RWPE2 (cell line): ENCODE measurements at places on chromosomes 7 and 10.
A peak's percentile ranks its signal among the peaks of the same experiment; 100 is the strongest.

DNA sequence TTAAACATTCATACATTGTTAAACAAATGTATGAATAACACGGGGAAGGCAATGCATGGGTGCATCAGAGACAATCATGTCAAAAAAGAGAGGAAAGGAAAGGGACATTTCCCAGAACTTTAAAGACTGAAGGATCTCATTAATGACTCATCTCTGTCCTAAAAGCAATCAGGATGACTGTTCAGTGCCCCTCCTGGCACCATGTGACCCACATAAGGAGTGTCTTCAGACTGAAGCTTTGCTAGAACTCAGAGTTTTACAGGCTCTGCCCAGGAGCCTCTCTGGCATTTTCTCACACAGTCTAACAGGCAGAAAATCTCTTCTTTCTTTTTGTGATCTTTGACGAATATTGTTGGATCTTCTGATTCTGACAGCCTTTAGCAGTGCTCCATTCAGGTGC, 315.3 kb downstream of the OTUD1 start:
- DNase-seq: no peak

DNA sequence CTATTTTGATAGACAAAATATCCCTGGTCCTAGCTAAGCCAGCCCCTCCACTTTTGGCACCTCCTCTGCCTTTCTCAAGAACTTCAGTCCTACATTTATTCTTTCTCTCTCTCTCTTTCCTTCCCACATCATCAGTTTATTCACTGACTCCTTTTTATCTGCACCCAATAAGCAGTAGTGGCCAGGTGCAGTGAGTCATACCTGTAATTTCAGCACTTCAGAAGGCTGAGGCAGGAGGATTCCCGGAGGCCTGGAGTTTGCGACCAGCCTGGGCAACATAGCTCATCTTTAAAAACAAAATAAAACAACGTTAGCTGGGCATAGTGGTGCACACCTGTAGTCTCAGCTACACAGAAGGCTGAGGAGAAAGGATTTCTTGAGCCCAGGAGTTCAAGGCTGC, 19.4 kb upstream of the NRP1 start:
- DNase-seq: no peak

GRCh38 chr7:95322854-95323253, 1.5 kb downstream of the PON1 start:
- DNase-seq: no peak

DNA sequence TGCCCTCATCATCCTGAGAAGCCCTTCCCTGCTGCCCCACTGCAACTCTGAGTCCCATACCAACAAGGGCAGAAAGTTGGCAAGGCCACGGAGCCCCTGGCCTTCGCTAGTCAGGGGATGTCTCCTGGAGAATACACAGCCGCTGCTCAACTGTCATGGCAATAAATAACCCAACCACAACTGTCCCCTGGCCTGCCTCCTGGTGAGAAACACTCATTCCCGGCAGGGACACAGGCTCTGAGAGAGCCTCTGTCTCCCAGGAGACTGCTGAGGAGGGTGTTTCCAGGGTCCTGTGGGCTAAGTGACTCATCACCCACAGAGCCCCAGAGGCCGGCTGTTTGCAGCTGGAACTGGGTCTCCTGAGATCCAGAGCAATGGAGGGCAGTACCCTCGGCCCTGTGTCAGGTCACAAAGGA, 354.1 kb downstream of the TNS3 start:
- DNase-seq: no peak

- no peak for DNase-seq
These were observed 61.8 kb upstream of the TRIL start for GRCh38 chr7:29019896-29020295.

DNA sequence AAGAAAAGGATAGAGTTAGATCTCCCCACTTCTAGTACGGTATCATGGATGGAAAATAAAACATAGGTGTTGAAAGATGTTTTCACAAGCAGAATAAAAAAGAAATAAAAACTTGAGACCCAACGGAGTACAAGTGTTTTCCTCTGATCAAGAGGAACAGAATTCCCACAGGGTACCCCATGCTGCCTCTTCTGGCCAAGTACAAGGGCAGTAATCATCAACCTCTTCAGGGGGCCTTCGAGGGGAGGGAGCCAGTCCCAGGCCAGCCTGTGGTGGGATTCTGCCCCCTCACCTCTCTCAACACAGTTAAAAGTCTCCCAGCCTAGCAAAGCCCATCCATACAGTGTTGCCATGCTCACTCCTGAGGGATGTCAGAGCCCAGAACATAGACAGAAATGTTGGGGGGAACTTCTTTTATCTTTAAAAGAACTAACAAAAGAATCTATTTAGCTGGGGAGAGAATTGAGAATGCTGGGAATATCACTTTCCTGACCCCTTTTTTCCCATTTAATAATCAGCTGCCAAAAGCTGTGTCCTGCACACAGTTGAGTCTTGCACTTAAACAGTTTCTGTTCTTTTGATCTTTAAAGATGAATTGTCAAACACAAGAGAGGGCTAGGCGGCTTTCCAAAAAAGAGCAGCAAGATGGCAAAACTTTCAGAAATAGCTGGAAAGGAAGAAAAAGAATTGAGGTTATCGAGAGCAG, 101.7 kb downstream of the PTN start:
- no peak for DNase-seq

DNA sequence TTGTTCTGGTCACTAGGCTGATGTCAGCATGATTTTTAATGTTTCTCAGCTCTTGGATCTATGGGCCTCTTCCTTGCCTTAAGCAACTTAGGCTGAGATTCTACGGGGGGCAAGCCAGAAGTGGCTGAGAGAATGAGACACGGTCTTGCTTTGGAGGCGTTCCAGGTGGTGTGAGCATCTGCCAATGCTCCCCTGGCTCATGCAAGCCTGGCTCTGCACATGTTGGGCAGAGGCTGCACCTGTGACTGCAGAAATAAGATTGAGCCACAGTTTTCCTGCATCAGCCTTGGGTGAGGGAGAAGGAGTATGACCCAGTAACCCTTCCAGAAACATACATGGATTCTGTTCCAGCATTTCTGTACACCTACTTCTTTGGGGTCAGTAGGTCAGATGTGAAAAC, 41.9 kb downstream of the C10orf120 start:
- no peak for DNase-seq

- DNase-seq: no peak
These were observed 358.1 kb upstream of the TPK1 start for GRCh38 chr7:145193951-145194350.

DNA sequence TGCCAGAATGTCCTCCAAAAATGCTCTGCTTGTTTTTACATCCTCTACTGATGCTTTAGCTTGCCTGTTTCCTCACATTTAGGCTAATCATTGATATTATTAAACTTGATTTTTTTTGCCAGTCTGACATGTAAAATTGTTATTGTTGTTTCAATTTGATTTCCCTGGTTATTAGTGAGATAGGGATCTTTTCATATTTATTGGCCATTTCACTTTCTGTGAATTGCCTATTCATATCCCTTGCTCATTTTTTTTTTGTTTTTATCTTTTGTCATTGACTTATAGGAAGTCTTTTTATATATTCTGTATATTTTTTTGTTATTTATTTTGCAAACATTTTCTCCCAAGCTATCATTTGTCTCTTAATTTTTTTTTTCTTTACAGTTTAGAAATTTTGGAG, 13.2 kb downstream of the FAM221A start:
- no peak for DNase-seq

DNA sequence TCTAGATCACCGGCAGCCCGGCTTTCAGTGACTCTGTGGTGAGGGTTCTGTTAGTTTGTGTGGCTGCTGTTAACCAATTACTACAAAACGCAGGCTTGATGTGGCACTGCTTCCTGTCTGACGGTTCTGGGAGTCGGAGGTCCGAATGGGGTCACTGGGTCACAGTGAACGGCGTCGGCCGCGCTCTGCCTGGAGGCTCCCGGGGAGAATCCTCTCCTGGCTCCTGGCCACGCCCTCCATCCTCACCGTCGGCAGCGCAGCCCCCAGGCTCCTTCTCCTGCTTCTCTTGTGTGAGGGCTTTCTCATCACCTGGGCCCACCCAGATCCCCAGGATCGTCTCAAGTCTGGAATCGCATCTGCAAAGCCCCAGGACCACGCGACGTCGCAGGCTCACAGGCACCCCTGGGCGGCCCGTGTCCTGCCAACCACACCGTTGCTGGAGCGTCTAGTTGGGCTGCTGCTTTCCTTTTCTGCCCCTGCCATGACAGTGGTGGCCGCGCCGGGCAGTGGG, 31.8 kb upstream of the NKX6-2 start:
- no peak for DNase-seq

DNA sequence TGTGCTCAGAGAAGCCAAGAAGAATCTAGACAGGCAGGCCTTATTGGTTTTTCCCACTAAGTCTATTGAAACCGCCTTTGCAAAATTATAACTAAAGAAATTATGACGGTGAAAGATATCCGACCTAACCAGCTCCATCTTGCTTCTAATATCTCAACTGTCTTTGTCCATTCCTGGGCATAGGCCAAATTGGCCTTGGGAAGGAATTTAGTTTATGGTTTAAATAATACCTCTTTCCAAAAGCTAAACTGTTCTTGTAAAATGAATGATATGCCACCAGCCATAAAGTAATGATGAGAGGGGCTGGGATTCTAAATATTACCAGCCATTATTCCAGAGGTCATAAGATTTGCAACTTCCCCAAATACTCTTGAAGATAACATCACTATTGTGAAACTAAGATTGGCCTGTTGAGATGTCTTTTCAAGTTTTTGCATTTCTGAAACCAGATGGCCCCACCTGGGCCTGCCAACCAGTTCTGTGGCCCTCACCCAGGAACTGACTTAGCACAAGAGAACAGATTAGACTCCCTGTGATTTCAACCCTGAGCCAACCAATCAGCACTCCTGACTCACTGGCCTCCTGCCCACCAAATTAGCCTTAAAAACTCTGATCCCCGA, 41.2 kb upstream of the SLC35G1 start:
- no peak for DNase-seq

DNA sequence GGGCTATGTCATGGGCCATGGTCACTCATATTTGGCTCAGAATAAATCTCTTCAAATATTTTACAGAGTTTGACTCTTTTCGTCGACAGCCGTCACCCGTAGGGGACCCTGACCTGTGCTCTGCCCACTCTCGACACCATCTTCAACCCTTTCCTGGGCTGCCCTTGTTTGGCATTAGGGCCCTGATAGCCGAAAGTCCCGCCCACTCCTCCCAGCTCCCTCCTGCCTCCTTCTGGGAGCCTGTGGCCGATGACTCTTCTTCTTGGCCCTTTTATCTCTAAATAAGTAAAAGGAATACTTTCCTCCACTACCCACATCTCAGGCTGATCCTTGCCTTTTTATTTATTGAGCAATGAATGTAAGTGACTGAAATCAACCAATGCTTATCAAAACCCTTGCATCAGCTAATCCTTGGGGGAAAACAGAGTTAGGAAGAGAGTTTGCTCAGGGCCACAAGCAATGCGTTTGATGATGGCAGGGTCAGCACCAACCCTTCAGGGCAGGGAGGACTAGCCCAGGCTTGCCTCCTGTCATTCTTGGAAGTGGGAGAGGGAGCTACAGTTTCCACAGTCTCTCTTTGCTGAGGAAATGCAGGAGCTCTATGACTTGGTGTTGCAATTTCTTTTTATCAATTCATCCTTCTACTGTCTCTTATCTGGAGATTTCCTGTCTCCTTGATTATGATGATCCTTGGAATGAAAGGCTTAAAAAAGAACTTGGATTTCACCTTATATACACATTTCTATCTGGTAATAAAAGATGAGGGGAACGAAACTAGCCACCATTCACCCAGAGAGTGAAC, 218.2 kb upstream of the PODXL start:
- DNase-seq: no peak

DNA sequence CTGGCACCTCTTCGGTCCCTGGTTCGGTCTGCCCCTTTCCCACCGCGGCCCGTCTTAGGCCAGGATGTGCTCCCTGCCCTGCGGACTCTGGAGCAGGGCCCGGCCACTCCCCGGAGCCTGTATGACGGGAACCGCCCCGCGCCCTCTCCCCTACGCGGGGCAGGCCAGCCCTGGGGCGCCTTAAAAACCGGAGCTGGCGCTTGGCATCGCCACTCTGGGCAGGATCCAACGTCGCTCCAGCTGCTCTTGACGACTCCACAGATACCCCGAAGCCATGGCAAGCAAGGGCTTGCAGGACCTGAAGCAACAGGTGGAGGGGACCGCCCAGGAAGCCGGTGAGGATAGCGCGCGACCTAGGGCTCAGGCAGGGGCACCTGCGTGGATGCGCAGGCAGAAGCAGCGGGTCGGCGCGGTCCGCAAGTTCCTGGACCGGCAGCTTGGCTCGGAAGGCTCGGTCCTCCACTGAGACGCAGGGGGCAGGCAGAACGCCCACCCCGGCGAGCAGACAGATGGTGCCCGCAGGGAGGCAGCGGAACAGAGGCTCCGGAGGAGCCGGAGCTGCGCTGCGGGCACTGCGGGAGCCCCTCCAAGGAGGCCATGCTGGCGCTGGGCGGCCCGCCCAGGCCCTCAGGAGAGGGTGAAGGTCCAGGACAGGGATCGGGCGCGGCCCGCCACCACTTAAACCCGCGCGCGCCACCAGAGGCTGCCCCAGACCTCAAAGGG, at the start of gene ADIRF:
TSS of gene ADIRF (plus strand) at position 212 of the 723 bp plus-strand sequence. CDS start at position 275, 63 bp downstream.
- no peak for DNase-seq

- DNase-seq: no peak
These were observed 178.9 kb upstream of the TMEM106B start for GRCh38 chr7:12032146-12032545.

DNA sequence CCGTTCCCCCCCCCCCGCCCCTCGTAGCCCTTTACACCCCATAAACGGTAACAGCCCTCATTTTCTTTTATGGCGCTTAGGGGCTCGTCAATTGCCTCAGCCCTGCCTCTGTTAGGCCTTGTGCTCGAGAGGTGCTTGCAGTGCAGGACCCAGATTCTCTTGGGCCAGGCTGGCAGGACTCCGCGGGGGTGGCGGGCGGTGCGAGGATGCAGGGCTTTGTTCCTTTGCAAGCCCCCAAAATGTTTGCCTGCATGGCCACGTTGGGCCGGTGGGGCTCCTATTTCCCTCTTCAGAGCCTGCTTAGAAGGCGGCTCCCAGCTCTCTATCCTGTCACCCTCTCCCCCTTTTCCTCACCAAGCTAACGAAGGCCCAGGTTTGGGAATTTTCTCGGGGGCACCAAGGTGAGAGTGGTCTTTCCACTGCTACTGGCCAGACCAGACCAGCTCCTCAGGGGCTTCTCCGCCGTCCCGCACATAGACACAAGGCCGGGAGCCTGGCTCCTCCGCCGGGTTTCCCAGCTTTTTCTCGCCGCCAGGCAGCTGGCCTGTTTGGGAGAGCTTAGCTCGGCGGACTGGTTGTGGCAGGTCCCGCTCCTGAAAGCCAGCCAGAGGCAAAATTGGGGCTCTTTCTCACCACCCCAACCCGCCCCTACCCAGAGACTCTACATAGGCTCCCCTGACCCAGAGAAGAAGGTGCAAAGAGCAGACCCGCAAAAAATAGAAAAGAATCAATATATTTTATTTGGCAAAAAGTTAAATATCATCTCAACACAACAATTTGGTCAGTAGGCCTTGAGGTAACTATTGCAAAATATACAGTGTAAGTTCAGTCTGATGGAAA, 3.4 kb downstream of the HOXA9 start:
- DNase-seq: peak; percentile 60

DNA sequence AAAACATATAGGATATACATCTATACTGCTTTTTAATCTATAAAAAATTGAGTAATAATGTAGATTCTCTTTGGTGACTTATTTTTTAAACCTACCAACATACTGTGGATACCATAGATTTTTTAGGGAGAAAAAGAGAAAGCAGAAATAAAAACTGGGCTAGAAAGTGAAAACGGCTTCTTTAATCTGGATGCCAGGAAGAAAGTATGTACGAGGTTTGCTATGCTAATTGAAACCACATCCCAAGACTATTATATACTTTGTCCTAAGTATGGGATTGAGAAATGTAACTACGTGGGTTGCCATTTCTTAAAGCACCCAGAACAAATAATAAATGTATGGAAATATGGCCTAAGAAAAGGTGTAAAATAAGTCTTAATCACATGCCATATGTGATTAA, 129.0 kb upstream of the NFE2L3 start:
- DNase-seq: no peak

- DNase-seq: no peak
These were observed 222.7 kb upstream of the DPP6 start for GRCh38 chr7:153829525-153829924.
